ENCODE measurements at places on chromosomes 5 and 9. TPM values are rescaled to one million over a fixed set of nuclear protein-coding genes. Genes with fewer than 3 reads are reported as not detected.

DIPK1B gene
- total RNA-seq = 6.4 TPM

TTC39B gene
- 2.4 TPM for total RNA-seq

SPATA31A5 gene
- total RNA-seq = not detected

AK1 gene
- total RNA-seq = 18.7 TPM

FABP6 gene
- total RNA-seq = not detected

ISL1 gene
- total RNA-seq = not detected

INSL4 gene
- total RNA-seq = not detected

ARHGEF28 gene
- 2.5 TPM for total RNA-seq

CARD6 gene
- total RNA-seq = 2.5 TPM

CEL gene
- 0.09 TPM for total RNA-seq

C9orf43 gene
- 1.1 TPM for total RNA-seq

EQTN gene
- 0.08 TPM for total RNA-seq

SPATA6L gene
- 6.2 TPM for total RNA-seq

PCDHB2 gene
- 0.08 TPM for total RNA-seq

Data from liver (tissue), 10 donors.